ENCODE measurements at places on chromosomes 1 and 21.
A peak's percentile ranks its signal among the peaks of the same experiment; 100 is the strongest.

DNA sequence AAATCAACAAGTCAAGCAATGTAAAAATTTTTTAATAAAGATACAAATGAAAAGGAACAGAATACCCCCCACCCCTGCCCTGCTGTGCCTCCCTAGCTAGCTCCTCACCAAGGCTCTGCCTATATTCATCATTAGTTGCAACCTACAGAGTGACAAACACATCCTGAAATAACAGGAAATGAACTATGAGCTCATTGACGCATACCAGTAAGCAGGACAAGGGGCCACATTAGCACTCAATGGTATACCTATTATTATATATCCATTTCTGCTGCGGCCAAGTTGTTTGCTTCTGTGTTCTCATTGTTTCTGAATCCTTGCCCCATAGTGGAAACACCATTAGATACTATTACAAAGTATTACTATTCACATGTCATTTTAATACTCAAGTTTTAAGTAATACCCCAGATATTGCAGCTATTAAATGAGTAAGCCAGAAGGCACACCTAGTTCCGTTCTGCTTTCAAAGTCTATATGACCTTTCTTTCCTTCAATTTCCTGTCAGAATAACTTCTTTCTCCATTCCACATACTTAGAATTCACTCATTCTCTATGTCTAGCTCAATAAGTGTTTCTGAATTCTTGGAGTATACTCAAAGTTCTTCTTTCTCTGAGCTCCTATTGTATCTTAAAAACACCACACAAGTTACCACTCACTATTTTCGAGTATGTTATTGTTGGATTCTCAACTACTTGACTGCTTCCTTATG, 1214.9 kb downstream of the PLA2G4A start:
- peak; percentile 2 for DNase-seq

DNA sequence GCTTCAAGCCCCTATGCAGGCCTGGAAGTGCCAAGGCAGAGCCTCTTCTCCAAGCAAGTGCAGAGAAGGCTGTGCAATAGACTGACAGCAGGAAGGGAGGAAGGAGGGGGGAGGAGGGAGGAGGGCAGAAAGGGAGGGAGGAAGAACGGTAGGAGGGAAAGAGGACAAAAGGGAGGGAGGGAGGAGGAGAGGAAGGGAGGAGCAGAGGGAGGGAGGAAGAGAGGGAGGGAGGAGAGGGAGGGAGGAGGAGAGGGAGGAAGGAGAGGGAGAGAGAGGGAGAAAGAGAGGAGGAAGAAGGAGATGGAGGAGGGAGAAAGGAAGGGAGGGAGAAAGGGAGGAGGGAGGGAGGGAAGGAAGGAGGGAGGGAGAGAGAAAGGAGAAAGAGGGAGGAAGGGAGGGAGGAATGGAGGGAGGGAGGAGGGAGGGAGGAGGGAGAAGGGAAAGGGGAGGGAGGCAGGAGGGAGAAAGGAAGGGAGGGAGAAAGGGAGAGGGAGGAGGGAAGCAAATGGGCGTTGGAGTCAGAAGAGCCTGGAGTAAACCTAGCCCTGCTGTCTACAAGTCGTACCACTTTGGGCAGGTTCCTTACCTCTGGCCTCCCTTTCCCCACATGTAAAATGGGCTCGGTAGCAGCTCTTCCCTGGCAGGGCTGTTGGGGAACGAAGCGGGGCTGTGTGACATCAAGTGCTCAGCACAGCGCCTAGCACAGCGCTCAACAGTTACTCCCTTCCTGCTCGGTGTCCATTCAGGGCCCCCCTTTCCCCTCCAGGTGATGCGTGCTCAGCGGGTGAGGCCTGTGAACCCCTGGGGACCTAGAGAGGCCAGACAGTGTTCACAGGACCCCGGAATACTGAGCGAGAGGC, 244.6 kb downstream of the NPHP4 start:
- no peak for DNase-seq

DNA sequence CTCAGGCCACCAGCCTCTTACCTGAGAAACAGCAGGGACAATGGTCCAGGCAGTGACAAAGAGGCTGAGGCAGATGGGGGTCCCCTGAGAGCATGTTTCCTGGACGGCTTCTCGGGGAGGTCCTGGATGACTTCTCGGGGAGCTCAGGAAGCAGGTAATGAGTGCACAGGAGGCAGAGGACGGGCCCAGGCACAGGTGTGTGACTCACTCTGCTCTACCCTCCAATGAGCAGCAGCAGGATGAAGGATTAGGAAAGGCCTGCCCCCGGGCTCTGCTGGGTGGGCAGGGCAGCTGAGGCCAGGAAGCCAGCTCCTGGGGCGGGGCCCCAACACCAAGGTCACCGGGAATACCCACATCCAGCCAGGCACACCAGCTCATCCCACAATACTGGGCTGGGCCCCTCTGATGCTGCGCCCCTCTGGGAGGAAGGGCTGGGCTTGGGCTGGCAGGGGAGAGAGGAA, 17.2 kb upstream of the PTAFR start:
- no peak for DNase-seq

- DNase-seq = no peak
Measured at GRCh38 chr1:246420300-246420699, 86.8 kb downstream of the SMYD3 start.

DNA sequence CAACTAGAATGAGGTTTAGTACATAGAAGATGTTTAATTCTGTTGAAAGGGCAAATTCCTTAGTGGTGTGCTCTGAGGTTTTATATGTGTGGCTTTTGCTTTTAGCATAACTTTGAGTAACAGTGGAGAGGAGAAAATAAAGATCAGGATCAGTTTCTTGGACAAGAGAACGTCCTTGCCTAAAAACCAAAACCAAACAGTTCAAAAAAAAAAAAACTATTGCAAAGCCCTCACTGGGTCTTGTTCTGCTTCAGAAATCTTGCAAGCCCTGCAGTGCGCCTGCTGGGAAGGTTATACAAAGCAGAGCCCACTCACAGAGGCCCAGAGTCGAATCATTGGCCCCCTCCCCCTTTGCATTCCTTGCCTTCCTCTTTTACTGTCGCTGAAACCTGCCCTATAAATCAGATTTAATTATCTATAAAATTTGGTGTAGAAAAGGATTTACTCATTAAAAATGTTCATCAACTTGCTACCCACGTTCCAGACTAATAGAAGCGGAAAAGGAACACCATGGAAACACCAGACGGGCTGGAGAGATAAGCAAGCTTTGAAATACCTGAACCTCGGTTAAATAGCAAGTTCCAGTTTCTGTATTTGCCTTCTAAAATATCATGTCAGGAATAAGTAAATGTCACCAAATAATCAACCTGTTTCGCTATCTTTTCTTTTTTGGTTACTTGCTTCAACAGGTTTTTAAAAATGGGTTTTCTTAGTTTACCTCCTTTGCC, 201.6 kb upstream of the PTBP2 start:
- no peak for DNase-seq

GRCh38 chr1:192270398-192270797, 46.4 kb upstream of the RGS21 start:
- DNase-seq = no peak

GRCh38 chr1:203516906-203517305, 23.0 kb downstream of the OPTC start:
- DNase-seq = no peak

DNA sequence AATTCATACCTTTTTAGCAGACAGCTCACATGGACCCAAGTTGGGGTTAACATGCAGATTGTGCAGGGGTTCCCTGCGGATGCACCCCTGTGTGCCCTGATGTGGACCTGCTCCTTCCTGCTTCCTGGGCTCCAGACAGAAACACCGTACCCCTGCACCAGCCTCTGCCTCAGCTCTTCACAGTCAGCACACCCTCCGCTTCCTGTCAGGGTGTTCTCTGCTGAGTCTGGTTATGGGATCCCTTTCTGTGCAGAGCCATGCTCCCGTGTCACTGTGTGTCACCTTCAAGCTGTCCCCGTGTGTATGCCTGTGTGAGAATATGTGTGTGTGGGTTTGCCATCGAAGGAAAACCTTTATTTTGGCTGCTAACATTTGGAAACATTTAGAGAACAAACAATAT, 48.7 kb upstream of the KCNJ15 start:
- no peak for DNase-seq

- no peak for DNase-seq
Measured at GRCh38 chr1:192707978-192708547, 72.1 kb downstream of the RGS13 start.

GRCh38 chr1:6423321-6423999, 1.1 kb upstream of the ESPN start:
- DNase-seq = no peak

DNA sequence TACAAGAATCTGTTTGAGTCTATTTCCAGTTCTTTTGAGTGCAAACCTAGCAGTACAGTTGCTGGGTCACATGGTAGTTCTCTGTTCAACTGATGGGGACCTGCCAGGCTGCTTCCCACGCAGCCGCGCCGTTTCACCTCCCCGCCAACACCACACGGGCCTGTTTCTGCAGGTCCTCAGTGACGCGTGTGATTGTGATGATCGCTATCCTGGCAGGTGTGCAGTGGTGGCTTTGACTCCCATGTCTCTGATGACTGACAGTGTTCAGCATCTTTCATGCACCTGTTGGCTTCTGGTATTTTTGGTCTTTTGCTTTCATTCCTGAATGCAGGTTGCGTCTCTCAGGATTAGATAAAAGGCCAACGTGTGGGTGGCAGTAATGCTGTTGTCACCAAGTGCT, 41.6 kb downstream of the FAAP20 start:
- DNase-seq = no peak

DNA sequence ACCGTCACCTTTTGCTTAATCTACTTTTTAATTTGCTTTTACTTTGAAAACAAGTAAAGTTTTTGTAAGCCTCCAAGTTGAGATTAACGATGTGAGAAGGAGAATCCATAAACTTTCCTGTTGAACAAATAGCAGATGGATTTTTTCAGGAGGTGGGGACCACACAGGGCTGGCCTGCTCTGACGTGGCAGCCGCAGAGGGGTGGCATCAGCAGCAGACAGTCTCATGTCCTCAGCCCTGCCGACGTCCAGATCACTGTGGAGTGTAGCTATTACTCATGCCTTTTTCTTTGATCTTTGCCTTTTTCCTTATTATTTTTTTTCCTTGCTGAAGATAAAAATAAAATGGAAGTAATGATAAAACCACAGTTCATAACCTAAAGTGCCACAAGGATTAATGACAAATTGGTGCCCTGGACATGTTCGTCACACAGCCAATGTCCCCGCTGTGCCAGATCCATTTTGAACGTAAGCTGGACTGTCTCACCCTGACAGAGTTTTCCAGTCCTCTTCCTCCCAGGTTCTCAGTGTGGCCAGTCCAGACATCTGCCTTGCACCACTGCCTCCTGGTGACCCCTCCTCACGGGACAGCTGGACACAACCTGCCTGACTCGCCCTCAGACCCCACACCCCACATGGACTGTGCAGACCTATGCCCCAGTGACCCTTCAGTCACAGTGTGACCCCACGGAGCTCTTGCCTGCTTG, 15.4 kb upstream of the ZBTB21 start:
- no peak for DNase-seq

- DNase-seq = no peak
Measured at GRCh38 chr1:209710093-209710492, 5.4 kb downstream of the HSD11B1 start.

DNA sequence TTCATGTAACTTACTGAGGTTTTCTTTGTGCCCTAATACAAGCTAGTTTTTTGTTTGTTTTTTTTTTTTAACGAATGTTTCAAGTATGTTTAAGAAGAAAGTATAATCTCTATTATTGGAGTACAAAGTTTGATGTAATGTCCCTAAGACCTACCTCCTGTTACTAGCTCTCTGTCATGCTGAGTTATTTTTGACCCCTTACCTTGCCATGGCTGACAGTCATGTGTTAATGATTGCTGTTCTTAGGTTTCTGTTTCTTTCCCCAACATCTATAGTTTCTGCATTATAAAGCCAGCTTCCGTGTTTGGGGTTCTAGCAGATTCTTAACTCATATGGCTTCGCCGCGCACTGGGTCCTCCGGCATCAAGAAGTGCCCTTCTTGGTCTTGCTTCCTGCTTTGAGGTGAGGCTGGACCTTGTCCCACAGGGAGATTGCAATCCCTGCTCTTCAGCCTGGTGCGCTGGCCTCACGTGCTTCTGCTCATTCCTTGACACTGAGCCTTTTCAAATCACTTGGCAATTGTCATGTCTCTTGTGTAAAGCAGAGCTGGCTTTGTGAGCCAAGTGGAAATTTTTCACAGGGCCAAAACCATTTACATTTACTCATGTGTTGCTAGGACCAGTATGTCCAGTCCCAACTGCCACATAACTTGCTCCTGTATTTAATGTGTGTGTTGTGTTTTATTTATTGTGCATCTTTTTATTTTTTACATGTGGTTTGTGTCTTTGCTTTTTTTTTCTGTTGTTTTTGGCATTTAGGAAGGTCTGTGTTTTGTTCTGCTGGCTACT, 135.0 kb upstream of the COL6A1 start:
- peak; percentile 47 for DNase-seq

GRCh38 chr1:1068517-1069055, 5.5 kb downstream of the RNF223 start:
- no peak for DNase-seq

GRCh38 chr1:115648717-115649691, 7.2 kb downstream of the VANGL1 start:
- no peak for DNase-seq

- no peak for DNase-seq
Measured at GRCh38 chr1:186976700-186977099, 148.0 kb downstream of the PLA2G4A start.

DNA sequence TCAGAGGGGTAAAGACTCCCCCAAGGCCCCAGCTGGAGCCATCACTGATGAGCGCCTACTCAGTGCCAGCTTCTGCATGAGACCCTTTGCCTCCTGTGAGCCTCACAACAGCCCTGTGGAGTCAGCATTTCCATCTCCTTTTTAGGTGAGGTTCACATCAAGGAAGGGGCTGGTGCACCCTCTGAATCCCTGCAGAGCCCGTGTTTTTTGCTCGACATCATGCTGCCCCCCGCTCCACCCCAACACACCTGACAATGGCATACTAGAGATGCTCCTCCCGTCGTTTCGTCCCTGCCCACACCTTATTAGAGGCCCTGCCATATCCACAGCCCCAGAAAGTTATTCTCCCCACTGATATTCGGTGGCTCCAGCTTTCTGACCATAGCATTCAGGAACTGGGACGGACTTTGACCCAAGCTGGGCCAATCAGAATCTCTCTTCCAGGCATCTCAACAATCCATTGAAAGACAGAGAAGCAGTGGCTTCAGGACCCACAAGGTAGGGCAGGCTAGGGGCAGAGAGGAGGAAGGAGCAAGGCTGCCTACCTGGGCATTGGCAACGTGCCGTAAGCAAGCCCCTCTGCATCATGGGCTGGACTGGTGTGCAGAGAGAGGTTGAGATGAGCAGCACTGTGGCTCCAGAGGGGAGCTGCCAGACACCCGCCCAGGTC, 32.7 kb downstream of the EPHA10 start:
- DNase-seq = no peak

DNA sequence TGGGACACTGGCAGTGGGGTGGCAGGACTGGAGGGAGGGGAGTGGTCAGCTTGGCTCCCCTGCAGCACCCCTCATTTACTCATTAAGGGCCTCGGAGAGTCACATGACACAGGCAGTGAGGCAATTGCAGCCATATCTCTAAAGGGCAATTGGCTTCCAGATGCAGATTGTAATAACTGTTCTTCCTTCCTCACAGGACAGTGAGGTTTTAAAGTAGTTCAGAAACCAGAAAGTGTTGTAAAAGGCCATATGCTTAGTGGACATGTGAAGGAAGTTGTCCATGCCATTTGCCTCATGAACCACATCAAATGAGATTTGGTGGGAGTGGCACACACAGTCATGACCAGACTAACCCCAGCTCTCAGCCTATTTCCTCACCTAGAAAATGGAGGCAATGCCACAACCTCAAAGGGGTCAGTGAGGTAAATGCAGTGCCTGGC, 11.1 kb downstream of the MTX1 start:
- DNase-seq = no peak

Measured in muscle of leg (tissue), 16 donors.